ENCODE measurements at places on chromosomes 16 and 17.

- no peak for DNase-seq
Observed at GRCh38 chr16:15854906-15855703, 1.7 kb downstream of the MYH11 start.

DNA sequence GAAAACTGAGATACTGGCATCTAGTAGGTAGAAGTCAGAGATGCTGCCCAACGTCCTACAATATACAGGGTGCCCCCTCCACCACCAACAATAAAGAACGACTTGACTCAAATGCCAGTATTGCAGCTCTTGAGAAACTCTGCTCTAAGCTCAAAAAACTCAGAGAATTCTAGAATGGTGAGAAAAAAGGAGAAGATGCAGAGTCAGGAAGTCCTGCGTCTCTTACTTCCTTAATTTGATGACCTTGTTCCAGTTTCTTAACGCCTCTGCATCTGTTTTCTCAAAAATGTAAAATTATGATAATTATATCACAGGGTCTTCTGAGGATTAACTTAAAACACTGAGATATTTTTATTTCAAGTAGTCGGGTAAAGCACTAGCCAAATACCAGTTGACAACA is 1.7 kb upstream of the HSBP1 start:
- DNase-seq, result no peak

GRCh38 chr17:41456204-41456603 is 11.0 kb downstream of the KRT32 start:
- DNase-seq, result no peak

DNA sequence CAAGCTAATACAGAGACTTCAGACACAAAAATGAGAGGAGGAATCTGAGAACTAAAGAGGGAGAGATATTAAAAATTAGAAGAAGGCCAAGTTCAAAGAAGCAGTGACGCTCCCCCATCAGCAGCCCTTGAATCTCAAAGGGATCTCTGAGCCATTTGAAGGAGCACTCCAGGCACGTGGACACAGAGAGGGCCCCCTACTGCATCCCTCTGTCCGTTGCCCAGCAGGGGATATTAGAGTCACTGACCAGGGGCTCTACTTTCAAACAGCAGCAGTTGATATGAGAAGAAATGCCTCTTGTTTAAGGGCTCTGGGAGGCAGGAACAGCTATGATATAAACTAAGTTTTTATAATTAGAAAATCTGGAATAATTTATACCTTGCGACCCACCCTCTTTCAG is 479.0 kb upstream of the SALL1 start:
- no peak for DNase-seq

DNA sequence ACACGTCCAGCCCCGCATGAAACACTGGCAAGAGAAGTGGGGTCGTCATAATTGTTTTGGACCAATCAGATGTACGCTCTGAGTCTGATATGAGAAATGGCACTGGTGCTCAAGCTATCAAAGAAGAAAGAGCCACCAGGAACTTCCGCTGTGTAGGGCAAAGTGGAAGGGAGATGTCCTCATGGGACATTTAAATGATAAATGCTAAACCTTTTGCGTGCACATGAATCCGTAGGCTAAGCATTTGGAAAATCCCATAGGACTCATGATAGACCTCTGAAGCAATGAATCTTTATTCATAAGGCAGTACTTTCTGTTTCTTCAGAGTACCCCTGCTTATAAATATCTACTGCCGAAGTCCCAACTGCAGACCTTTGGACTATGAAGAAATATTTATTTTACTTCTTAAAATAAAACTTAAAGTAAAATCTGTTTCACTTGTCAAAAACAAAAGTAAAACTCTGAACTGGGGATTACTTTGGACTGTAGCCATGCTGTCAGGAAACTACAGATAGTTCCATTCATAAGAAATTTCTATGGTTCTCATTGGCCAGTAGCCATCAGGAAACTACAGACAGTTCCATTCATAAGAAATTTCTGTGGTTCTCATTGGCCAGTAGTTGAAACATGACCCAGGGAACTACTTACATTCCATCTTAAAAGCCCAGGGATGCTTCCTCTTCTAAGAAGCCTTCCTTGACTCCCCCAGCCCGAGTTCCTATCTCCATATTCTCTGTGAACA is 335.1 kb downstream of the HS3ST4 start:
- no peak for DNase-seq

DNA sequence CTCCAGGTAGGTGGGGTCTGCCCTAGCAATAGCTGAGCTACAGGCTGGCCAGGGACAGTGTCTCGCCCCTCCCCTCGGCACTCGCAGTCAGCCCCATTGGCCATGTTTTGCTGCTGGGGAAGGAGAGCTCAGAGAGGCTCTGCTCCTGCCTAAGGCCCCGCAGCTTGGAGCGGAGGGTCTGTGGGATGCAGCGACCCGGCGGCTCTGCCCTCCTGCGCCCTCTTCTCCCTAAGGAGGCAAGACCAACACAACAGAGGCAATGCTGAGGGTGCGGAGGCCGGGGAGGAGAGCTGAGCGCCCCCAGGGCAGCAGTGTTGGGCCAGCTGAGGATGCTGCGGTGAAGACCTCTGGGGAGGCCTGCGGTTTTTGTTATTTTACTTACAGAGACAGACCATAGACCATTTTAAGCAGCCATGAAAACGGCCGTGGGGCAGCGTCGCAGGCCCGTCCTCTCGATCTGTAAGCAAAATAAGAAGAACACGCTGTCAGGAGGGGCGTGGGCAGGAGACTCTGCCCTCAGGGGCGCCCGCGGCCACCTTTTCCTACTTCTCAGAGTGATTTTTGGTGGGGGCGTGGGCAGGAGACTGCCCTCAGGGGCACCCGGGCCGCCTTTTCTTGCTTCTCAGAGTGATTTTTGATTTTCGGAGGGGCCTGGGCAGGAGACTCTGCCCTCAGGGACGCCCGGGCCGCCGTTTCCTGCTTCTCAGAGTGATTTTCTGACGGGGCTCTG is 31.4 kb upstream of the PABPN1L start:
- no peak for DNase-seq

DNA sequence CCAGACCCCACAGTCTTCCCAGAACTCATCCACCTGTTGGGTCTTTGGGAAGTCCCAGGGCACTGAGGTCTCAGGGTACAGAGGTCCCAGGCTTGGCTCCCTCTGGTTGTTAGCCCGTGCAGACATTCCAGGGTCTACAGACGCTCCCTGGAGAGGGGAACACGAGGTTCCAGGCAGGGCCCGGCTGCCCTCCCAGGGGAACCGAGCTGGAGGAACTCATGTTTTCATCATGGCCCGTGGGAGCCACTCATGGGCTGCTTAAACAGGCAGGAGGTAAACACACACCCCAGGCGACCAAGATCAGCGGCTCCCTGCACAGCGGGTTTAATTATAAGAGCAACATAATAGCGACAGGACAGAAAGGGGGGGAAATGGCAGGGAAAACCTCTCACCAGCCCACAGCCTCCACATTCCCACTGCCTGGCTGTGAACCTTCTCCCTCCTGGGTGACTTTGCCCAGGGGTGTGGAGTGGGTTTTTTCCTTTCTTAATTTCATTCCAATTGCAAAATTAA is 36.5 kb downstream of the TRARG1 start:
- DNase-seq, result no peak

- no peak for DNase-seq
Observed at GRCh38 chr17:78818152-78818846, 22.3 kb downstream of the USP36 start.

DNA sequence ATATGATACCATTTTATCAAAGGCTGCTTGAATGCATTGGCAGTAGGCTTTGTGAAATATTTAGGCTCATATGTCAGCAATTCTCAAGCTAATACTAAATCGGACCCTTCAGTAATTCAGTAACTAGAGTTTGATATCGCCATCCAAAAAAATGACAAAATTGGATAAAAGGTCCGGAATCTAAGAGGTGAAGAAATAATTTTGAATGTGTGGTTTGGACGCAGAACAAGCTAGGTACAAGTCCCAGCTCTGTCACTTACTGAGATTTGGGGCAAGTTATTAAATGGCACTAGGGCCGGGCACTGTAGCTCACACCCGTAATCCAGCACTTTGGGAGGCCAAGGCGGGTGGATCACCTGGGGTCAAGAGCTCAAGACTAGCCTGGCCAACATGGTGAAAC is 956.5 kb downstream of the CDH11 start:
- no peak for DNase-seq

- DNase-seq, result no peak
Observed at GRCh38 chr16:81601008-81601428, 156.4 kb downstream of the CMIP start.

DNA sequence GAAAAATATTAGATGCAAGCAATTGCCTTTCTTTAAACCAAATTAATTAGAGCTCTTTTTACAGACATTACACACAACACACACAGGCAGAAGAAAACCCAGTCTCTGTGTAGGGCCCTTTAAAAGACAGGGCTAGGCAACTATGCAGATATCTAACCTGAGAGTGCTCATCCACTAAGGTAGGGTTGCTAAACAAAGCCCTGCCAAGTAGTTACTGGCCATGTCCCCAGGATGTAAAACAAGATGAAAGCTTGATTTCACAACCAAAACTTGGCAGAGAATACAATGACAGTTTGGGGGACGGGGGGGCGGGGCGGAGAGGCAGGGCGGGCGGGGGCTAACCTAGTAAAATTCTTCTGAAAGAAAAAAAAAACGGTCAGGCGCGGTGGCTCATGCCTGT is 669.0 kb upstream of the CA10 start:
- no peak for DNase-seq

DNA sequence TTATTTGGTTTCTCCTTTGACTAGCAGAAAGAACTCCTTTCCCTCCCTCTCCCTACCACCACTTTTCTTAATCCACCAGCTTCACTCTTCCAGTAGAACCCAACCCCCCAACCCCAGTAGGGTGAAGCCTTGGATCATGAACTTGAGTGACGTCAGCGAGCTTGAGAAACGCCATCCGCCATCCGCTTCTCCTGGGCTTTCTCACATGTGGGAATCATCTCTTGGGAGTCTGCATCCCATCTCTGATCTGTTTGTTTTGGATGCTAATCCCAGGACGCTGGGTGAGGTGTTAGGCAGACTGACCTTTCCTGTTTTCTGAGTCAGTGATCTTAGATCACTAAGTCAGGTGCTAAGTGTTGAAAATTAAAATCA is 16.0 kb upstream of the SOX9 start:
- DNase-seq, result no peak

DNA sequence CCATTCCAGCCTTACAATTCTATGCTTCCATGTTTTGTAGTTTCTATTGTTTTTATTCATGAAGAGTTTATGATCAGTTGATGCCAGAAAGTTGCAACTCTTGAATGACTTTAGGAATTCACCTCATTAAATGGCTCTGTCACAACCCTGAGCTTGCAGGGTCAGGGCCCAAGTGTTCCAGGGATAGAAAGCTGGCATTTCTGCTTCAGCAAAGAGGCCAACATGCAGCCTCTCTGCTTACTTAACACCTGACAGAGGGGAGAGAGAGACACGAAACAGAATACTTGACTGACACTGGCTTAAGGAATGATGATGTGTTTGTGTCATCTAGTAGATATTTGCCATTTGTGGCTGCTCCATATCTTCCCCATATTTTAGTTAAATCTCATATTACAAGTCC is 328.1 kb downstream of the CA10 start:
- no peak for DNase-seq

- DNase-seq, result no peak
Observed at GRCh38 chr17:74520016-74520434, 11.2 kb downstream of the CD300LB start.

DNA sequence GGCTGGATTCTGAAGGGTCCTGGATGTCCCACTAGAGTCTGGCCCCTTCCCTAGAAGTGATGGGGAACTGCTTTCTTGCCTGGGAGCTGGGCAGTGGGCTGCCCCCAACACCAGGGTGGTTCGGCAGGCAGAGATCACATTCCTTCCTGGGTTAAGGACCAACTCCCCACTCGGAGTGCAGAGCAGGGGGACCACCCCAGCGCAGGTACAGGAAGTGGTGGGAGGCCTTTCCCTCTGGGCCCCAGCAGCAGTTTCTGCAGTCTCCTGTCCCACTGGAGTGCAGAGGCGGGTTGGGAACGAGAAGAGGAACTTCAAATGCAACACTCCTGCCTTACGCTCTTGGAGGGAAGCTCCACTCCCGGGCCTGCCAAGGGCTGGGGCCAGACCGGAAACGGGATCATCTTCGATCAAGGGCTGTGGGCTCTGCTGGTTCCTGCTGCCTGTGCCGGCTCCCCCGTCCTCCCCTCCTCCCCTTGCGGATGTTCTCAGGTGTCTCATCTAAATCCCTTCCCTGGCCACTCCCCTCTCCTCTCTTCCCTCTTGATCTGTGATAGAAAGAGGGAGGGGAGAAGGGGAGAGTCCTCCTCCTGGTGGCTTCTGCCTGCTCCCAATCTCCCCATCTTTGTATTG is 9.0 kb upstream of the NGFR start:
- no peak for DNase-seq
